HFFc6 (cell line): ENCODE measurements at places on chromosomes 4 and X. TPM values are rescaled to one million over a fixed set of nuclear protein-coding genes. Genes with fewer than 3 reads are reported as not detected.

GRCh38 chr4:136800248-136800647 is 732.0 kb downstream of the PCDH18 start:
- no peak for DNase-seq

Gene SMIM31
- not detected in 3 replicates for total RNA-seq

DNA sequence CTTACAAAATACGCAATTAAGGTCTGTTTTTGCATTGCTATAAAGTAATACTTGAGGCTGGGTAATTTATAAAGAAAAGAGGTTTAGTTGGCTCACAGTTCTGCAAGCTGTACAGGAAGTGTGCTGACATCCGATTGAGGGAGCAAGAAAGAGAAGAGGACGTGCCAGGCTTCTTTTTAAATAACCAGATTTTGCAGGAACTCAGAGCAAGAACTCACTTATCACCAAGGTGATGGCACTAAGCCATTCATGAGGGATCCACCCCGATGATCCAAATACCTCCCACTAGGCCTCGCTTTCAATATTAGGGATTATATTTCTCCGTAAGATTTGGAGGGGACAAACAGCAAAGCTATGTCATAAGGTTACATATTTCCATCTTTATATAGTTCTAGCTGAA is 456.7 kb downstream of the GLUD2 start:
- DNase-seq: no peak

DNA sequence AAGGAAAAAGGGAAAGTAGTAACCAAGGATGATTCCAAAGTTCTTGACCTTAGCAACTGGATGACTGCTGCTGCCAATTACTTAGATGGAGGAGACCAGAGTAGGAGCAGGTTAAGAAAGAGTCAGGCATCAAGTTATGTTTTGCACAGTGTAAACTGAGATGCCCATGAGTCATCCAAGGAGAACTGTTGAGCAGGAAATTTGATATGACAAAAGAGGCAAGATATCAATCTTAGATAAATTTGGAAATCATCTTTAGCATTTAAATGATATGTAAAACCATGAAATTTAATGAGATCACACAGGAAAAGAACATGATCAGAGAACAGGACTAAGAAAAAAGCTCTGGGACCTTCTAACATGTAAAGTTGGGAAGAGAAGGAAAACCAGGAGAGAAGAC is 361.3 kb downstream of the OPHN1 start:
- DNase-seq: peak; percentile 1

- no peak for DNase-seq
Measured at GRCh38 chrX:68945081-68945602, 116.3 kb downstream of the EFNB1 start.

DNA sequence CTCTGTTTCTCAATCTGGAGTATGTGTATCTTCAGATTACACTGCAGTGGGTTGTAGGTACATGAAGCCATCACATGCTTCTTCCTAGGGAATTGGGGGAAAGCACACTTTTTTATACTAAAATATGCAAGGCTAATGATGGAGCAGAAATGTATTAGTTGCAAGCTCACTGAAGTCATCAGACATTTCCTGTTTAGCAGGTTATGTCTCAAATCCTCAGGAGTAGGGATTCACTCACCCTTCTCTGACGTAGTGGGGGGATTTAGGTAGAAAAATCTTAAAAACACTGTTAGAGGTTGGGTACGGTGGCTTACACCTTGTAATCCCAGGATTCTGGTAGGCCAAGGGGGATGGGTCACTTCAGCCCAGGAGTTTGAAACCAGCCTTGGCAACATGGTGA is 128.4 kb upstream of the GPC4 start:
- no peak for DNase-seq

- no peak for DNase-seq
Measured at GRCh38 chr4:41559940-41560516, 22.1 kb downstream of the LIMCH1 start.

DNA sequence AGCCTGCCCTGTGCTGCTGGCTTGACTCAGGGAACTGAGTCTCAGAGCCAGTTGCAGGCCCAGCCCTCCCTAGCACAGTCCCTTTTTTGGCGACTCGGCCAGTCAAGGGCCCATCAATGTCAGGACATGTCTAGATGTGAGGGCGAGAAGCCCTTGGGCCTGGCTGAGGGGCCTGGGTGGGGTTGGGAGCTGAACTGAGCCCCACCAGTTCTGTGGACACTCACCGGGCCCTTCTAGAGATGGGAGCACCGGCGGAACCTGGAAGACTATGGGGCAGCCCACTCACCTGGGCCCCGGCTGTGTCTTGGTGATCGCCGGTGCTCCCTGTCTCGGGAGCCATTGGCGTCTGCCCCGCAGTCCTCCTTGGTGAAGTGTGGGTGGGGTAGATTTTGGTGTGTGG is 245.9 kb downstream of the AFAP1 start:
- DNase-seq: no peak

DNA sequence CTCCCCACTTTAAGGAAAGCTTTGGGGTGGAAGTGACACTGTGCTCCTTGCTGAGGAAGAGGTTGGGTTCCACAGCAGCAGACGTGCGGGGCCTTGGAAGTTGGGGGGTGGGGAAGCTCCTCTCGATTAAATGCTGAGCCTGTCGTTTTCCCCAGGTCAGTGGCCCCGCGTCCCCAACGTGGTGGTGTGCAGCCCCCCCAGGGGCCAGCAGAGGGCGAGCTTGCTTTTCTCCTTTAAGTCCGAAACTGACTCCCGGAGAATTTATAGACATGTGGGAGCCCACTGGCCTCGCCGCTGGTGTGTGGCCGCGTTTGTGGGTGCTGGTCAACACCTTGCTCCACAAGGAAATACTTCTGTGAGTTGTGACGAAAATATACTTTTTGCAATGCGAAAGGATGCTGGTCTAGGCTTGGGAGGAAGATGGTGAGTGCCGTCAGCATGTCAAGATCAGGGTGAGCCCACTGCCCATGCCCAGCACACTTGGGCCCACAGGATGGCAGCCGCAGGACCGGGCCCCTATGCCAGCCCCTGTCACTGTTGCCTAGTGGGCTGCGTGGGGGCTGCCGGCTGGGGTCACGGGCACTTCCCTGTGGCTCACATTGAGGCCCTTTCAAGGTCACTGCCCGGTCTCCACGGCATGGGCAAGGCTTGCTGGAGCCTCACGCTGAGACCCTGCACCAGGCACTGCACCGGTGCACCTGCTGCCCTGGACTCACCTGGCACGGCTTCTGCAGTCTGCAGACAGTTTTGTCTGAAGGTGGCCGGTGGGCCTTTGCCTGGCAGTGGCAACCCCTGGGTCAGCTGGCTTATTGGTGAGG is 9.4 kb downstream of the UVSSA start:
- DNase-seq: no peak

DNA sequence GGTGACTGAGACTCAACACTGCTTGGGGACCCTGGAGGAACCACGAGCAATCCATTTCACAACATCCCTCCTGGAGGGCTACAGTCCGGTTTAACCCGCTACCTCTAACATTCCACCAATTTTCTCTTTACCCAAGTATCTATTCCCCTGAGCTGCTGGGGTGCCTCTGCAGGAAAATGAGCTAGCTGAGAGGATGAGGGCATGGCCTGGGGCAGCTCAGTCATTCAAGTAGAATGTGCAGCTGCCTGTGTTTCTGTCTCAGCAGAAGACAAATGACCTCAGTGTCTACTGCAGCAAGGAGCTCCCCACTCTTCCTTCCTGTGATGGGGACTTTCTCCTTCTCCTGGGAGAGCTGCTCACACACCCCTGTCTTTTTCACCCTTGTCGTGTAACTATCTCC is 120.8 kb downstream of the ZNF518B start:
- DNase-seq: peak; percentile 86

DNA sequence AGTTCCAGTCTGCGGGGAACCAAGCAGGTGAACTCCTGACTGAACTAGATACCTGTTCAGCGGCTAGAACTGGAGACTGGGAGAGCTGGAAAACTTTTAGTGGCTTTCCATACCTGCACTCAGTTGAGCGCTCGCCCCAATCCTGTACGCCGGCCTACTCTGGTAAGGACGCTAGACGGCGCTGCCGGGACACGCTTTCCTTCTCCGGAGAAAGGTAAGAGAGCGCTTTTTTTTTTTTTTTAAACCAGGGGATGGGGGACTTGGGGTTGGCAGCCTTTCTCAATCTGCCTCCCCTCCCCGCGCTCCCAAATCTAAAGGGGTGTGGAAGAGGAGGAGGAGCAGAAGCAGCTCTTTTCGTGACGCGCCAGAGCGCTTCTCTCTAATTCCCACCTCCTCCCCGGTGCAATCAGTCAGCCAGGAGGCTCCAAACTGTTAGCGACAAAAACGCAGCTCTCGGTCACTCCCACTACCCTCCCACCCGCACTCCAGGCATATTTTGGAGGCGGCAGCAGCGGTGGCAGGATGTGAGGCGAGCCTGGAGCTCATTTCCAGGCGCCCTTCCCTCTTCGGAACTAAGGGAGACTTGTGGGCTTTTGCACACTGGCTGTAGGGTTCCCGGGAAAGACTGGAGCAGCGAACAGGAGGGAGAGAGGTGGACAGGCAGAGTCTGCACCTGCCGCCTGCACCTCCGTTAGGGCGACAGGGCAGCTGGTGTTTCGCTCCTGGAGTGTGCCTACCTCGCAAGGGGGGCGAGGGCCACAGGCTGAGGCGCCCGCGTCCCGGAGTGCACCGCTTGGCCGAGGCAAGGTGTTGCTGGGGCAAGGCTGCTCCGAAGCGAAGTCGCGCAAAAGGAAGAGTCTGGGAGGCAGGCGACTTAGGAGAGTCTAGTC is at the start of gene IL1RAPL2:
Gene IL1RAPL2, plus strand, starts transcription at position 409 of the 890 bp plus-strand sequence.
- no peak for DNase-seq

- DNase-seq: no peak
Measured at GRCh38 chrX:105265093-105265492, 44.6 kb upstream of the TEX13A start.

- DNase-seq: peak; percentile 30
Measured at GRCh38 chr4:182764137-182764536, 153.0 kb downstream of the DCTD start.

DNA sequence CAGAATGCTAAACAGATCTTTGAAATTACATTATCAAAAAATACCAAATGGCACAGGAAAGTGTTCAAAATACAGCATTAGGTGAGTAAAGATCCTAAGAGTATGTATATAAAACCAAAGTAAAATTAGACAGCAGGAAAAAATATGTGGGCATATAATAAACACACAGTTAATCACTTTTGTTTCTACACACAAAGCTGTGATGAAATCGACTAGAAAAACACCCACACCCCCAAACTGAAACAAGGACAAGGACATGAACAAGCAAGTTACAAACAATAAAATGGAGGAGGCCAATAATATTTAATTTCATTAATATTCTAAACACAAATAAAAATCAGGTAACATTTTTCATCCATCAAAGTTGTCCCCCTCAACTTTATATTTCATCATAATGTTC is 143.2 kb downstream of the FRYL start:
- DNase-seq: no peak

GRCh38 chr4:86330961-86331742 is 28.7 kb downstream of the MAPK10 start:
- DNase-seq: no peak

Gene ZNF185
- total RNA-seq: 1.2 to 2.9 TPM (median 2.1 TPM) in 3 replicates

DNA sequence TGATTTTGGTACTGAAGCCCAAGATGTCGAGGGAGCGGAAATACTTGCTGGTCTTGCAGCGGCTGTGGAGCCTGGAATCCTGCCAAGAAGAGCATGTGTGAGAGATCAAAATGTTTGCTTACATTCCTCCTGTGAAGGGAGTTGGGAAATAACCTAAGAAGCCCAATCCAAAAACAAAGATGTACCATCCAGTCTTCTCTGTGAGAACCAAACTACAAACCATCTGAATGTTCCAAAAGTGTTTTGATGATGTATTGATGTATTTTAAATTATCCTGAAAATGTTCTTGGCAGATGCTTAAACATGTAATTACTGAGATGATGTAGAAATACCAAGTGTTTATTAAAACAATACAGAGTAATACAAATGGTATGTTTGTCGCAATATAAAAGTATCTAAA is 10.1 kb upstream of the ADH1A start:
- peak; percentile 59 for DNase-seq

DNA sequence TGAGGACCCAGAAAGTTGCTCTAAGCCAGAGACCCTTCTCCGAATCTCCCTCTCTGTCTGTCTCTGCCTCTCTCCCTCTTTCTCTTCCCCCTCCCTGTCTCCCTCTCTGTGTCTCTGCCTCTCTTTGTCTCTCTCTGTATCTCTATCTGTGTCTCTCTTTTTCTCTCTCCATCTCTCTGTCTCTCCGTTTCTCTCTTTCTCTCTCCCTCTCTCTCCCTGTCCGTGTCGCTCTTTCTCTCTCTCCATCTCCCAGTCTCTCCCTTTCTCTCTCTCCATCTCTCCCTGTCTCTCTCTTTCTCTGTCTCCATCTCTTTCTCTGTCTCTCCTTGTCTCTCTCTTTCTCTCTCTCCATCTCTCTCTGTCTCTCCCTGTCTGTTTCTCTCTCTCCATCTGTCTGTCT is 2.6 kb upstream of the SHOX start:
- DNase-seq: no peak

GRCh38 chr4:125750828-125751466 is 436.2 kb downstream of the FAT4 start:
- DNase-seq: peak; percentile 29

Gene NOX1
- total RNA-seq: not detected in 3 replicates

Gene FAT1
- 276 to 438 TPM (median 347 TPM) in 3 replicates for total RNA-seq

Gene RASGEF1B
- not detected in 3 replicates for total RNA-seq

DNA sequence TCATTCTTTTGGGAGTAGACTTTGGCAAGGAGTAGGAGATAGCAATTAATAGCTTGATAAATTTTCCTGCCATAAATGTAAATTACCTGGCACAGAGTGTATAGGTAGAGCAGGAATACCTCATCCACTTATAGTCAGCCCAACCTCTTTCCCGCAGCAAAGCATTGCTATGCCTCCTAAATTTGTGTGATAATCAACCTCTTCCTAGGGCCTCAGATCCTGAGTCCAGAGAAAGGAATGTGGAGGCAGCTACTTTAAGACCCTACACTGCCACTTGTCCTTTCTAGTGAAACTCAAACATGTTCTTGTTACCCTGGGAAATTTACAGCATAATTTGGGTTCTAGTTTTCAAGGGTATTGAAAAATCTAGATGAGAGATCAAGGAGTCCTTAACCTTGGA is 919.0 kb downstream of the RAPGEF2 start:
- no peak for DNase-seq

Gene SMC1A
- 40.3 to 59.8 TPM (median 59.1 TPM) in 3 replicates for total RNA-seq

DNA sequence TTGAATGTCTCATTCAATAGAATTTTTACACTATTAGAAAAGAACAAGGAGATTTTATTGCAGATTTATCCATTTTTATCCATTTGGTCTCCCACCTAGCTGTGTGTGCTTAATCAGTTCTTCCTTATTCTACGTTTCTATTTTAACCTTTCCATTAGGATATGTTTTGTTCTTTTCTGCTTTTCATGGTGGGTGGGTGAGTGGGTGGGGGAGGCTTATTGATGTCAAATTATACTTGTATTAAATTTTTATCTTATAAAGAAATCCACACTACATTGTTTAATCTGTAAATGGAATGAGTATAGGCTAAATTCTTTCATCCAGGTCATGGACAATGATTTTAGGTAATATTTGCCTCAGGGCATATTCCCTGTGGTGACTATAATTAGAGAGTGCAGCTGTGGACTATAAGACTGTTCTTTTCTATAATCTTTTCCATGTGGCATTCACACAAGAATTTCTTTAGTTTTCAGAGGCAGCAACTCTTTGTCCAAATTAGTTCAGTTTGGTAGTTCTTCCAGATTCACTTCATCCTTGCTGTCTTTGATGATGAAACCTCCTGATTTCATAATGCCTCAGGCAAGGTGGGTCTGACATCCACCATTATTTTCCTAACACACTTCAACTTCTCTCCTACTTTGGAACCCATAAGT is 2451.8 kb downstream of the PCDH7 start:
- DNase-seq: no peak

Gene NAA11
- not detected in 2 replicates for total RNA-seq

Gene GPR34
- not detected in 3 replicates for total RNA-seq

Gene MAGEA2B
- total RNA-seq: not detected in 3 replicates

Gene ZAR1
- not detected in 3 replicates for total RNA-seq

- no peak for DNase-seq
Measured at GRCh38 chr4:162201673-162202072, 37.9 kb upstream of the FSTL5 start.
